ENCODE measurements at places on chromosomes 2 and 18. TPM values are rescaled to one million over a fixed set of nuclear protein-coding genes. Genes with fewer than 3 reads are reported as not detected.

GRCh38 chr2:168244318-168244717 lies 3.1 kb downstream of the STK39 start:
- DNase-seq = no peak

GRCh38 chr2:1572638-1573037 lies 159.4 kb downstream of the TPO start:
- no peak for DNase-seq

DNA sequence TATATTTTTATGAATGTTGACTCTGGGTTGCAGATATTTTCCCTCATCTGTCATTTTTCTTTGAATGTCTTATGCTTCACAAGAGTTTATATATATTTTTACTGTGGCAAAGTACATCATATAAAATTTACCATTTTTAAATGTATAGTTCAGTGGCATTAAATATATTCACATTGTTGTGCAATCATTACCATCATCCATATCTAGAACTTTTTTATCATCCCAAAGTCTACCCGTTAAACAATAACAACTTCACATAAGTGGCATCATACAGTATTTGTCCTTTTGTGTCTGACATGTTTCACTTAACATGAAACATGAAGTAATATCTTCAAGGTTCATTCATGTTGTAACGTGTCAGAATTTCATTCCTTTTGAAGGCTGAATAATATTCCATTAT lies 24.5 kb downstream of the RAB3GAP1 start:
- no peak for DNase-seq

DNA sequence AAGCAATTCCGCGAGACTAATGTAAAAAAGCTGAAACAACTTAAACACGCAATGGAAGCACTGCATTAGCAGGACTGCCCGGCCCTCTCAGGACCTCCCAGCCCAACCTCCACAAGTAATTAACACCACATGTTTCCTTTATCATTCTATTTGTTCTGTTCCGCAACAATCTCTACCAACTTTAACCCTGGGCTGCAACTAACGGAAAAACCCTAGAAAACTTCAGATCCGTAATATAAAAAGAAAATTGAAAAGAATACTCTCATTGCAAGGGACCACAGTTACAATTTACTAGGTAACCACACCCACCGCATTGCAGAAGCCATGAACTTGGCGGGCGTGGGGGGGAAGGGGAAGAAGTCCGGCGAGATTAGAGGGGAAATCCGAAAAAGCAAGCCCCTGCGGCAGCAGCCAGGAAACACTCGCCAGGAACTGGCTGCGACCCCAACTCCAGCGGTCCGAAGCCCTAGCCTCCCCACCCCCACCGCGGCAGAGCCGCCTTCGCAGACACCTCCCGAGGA lies 1.2 kb downstream of the EPB41L3 start:
- no peak for DNase-seq

- DNase-seq = no peak
These were observed 16.3 kb upstream of the CCDC68 start for GRCh38 chr18:54975598-54975997.

Gene DYSF
- polyA plus RNA-seq = 107 TPM

DNA sequence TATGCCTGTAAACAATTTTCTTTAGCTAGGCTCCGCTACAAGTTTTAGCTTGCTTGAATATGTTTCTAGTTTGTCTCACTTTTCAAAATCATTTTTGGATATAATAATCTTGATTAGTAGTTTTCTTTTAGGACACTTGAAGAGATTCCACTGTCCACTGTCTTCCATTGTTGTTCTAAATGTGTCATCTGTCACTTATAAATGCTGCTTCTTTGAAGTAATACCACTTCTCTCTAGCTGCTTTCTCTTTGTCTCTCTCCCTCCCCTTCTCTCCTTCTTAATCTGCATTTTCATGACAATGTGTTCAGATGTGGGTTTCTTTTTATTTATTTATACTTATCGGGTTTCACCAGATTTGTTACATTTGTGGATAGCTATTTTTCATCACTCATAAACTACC lies 73.7 kb upstream of the DPP10 start:
- DNase-seq = no peak

DNA sequence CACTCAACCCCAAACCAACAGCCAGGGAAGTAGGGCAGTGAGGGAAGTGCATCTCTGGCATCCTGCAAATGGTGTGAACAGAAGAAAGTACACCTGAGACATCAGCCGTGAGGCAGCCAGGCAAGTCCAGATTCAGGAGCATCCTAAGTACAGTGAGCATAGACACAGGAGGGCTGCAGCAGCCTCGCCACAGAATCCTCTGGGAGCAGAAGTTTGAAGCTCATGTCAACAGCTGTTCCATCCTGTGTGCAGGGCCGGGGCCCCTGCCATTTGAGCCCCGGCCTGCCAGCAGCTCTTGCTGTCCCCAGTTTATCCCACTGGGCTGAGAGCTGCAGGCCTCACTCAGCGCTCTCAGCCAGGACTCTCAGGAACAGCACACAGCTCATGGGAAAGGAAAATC lies 14.5 kb downstream of the LOXHD1 start:
- DNase-seq = no peak

DNA sequence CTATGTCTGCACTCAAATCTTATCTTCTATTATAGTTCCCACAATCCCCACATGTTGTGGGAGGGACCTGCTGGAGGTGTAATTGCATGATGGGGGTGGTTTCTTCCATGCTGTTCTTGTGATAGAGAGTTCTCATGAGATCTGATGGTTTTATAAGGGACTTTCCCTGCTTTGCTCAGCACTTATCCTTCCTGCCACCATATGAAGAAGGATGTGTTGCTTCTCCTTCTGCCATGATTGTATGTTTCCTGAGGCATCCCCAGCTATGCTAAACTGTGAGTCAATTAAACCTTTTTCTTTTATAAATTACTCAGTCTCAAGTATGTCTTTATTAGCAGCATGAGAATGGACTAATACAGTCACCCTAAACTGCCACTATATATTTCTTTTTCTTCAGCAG lies 79.1 kb downstream of the SH3YL1 start:
- no peak for DNase-seq

DNA sequence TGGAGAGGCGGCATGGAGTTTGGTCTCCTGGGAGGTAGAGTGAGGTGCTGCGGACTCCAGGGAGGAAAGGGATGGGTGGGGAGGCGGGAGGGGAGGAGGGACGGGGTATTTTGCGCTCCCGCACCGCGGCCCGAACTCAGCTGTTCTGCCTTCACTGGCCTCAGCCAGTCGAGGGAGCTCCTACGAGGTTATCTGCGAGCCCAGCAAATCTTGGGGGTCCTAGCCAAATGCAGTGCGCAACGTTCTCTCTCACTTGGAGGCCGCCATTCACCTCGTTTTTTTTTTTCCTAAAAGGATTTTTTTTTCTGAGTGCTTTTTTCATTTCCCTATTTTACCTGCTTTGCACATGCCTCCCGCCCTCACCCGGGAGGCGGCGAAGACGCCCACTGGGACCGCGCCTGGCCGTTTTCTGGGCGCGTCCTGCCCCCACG lies 877 bp upstream of the BCL2L11 start:
- DNase-seq = no peak

Gene LIMS4
- 5.9 TPM for polyA plus RNA-seq

- no peak for DNase-seq
These were observed 50.3 kb downstream of the DTNA start for GRCh38 chr18:34760444-34760843.

Gene GKN1
- not detected for polyA plus RNA-seq

- no peak for DNase-seq
These were observed 7.7 kb downstream of the OTX1 start for GRCh38 chr2:63058144-63058920.

DNA sequence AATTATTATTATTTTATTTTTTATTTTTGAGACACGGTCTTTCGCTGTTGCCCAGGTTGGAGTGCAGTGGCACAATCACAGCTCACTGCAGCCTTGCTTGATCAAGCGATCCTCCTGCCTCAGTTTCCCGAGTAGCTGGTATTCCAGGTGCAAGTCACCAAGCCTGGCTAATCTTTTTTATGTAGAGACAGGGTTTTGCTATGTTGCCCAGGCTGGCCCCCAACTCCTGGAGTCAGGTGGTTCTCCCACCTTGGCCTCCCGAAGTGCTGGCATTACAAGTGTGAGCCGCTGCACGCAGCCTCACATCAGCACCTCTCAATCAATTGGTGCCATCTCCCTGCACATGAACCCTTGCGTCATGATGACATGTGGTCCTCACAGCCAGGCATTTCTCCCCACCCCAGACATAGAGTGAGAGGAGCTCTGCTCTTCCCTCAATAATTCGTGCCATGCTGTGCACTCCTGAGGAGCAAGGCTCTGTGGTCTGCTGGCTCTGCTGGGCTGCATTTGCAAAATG lies 5.9 kb downstream of the INPP5D start:
- no peak for DNase-seq

DNA sequence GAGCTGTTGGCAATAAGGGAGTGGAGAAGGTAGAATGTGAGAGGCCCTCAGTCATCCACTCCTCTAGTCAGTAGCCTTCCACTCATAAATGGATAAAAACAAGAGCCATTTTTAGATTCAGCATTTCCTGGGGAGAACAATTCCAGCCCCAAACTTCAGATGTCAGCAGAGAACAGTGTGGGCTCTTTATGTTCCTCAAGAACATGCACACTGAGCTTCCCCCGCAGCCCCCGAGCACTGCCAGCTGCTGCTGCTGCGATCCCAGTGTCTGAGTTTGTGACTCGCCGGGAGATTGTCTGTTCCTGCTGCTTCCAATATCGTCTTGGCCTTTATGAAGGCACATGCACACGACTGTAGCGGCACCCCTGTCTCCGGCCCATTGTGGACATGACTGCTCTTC lies 143.7 kb upstream of the CTNNA2 start:
- DNase-seq = no peak

Gene CIB4
- not detected for polyA plus RNA-seq

Measured in muscle of back (tissue), 13 donors.